Spinal cord (tissue), 10 donors: ENCODE measurements at places on chromosomes 12 and 14. TPM values are rescaled to one million over a fixed set of nuclear protein-coding genes. Genes with fewer than 3 reads are reported as not detected.

Gene CLEC1B
- total RNA-seq: 0.50 TPM

Gene KRT82
- not detected for total RNA-seq

Gene CPNE6
- total RNA-seq: 1.7 TPM

Gene KRT6C
- total RNA-seq: not detected

Gene ALDH1L2
- 13.2 TPM for total RNA-seq

Gene HAL
- total RNA-seq: 1.6 TPM

Gene TNFAIP2
- 13.9 TPM for total RNA-seq

Gene SYT10
- 1.9 TPM for total RNA-seq

Gene SIX4
- total RNA-seq: 8.1 TPM

Gene AICDA
- total RNA-seq: 0.11 TPM

Gene CIROP
- 0.10 TPM for total RNA-seq

Gene CAPZA3
- not detected for total RNA-seq

Gene RALGAPA1
- 102 TPM for total RNA-seq

Gene SLC2A14
- 0.22 TPM for total RNA-seq

Gene PIWIL1
- total RNA-seq: 1.3 TPM

Gene OVCH1
- 1.6 TPM for total RNA-seq

Gene LGR5
- 8.3 TPM for total RNA-seq

Gene TTC6
- 6.7 TPM for total RNA-seq

Gene CLEC1A
- total RNA-seq: 14.9 TPM

Gene SLC35F4
- total RNA-seq: 2.4 TPM

Gene PTPRQ
- total RNA-seq: 1.7 TPM

Gene BMAL2
- total RNA-seq: 24.0 TPM

Gene IL22
- not detected for total RNA-seq

Gene KRT7
- not detected for total RNA-seq

Gene FOXA1
- 2.7 TPM for total RNA-seq

Gene GLIPR1L1
- not detected for total RNA-seq

Gene ANKRD52
- total RNA-seq: 20.9 TPM

Gene VRTN
- total RNA-seq: not detected

Gene POTEM
- not detected for total RNA-seq

Gene PROX2
- 0.06 TPM for total RNA-seq

Gene AHNAK2
- total RNA-seq: 39.3 TPM

Gene RD3L
- not detected for total RNA-seq

Gene NKX2-1
- not detected for total RNA-seq

Gene PLA2G1B
- 0.59 TPM for total RNA-seq

Gene HCAR3
- 0.44 TPM for total RNA-seq

Gene KCNH5
- total RNA-seq: 17.9 TPM

Gene ARHGAP9
- total RNA-seq: 5.6 TPM

Gene OR4E2
- total RNA-seq: not detected

Gene RFC5
- total RNA-seq: 25.4 TPM

Gene TEX22
- 0.20 TPM for total RNA-seq

Gene ENDOU
- total RNA-seq: 0.50 TPM

Gene TMEM233
- total RNA-seq: 0.66 TPM

Gene CLBA1
- total RNA-seq: 18.1 TPM

Gene OR6C2
- not detected for total RNA-seq
